Activated T-helper 1 cell treated with anti-CD3 and anti-CD28 coated beads, Interleukin-12 subunit alpha, Interleukin-12 subunit beta, Interleukin-2, Interleukin-4 antibody, amounts not matched to agents 30 ng/mL and 10 ng/mL and 1 ng/mL, durations not matched to agents 14 hours and 24 hours and 36 hours (primary cell): ENCODE measurements at places on chromosomes 6 and 20. TPM values are rescaled to one million over a fixed set of nuclear protein-coding genes. Genes with fewer than 3 reads are reported as not detected.

Gene NT5DC1
- 30.1 and 37.2 TPM in 2 replicates for total RNA-seq

Gene NDRG3
- 21.3 and 21.9 TPM in 2 replicates for total RNA-seq

DNA sequence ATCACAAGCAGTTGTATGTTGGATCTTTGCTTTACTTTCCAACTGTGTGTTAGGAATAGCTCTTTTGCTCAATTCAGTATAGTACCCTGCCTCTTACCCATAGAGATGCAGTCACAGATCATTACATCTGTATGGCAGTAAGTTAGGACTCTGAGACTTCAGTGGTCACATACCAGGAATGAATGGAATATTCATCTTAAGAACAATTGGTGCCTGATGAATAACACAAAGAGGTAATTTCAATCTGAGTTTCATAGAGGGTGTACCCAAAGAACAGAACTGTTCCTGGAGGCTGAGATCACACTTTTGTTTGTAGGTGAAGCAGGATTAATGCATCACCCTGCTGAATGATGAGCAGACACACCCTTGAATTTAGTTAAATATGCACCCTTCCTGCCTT is 28.7 kb upstream of the KIF13A start:
- no peak overlapping the region for H3K4me3 ChIP-seq
- no peak overlapping the region for H3K27ac ChIP-seq
- peaks cover 3% of the 10 kb centered on the region for H3K27me3 ChIP-seq
- no peaks in the 10 kb centered on the region for H3K36me3 ChIP-seq

Gene LHFPL5
- total RNA-seq, result not detected in 2 replicates

Gene FAM209A
- total RNA-seq, result 1.3 and 1.5 TPM in 2 replicates

- no peak overlapping the region for H3K27ac ChIP-seq
- H3K4me1 ChIP-seq, result no peaks in the 10 kb centered on the region
- no peaks in the 10 kb centered on the region for H3K27me3 ChIP-seq
Observed at GRCh38 chr20:14069796-14070195, 74.5 kb downstream of the MACROD2 start.

- DNase-seq, result no peak
- no peak overlapping the region for H3K27ac ChIP-seq
- H3K4me1 ChIP-seq, result no peaks in the 10 kb centered on the region
- H3K4me3 ChIP-seq, result no peak overlapping the region
- H3K27me3 ChIP-seq, result no peaks in the 10 kb centered on the region
Observed at GRCh38 chr6:114580882-114581281, 238.1 kb upstream of the HS3ST5 start.

GRCh38 chr6:119137194-119138072 is 59.0 kb upstream of the FAM184A start:
- no peak overlapping the region for H3K27ac ChIP-seq
- no peak for DNase-seq
- H3K4me1 ChIP-seq, result peaks cover 27% of the 10 kb centered on the region
- H3K36me3 ChIP-seq, result no peaks in the 10 kb centered on the region
- H3K27me3 ChIP-seq, result no peaks in the 10 kb centered on the region
- H3K4me3 ChIP-seq, result no peak overlapping the region

Gene SLC17A3
- 0.21 and 0.66 TPM in 2 replicates for total RNA-seq

DNA sequence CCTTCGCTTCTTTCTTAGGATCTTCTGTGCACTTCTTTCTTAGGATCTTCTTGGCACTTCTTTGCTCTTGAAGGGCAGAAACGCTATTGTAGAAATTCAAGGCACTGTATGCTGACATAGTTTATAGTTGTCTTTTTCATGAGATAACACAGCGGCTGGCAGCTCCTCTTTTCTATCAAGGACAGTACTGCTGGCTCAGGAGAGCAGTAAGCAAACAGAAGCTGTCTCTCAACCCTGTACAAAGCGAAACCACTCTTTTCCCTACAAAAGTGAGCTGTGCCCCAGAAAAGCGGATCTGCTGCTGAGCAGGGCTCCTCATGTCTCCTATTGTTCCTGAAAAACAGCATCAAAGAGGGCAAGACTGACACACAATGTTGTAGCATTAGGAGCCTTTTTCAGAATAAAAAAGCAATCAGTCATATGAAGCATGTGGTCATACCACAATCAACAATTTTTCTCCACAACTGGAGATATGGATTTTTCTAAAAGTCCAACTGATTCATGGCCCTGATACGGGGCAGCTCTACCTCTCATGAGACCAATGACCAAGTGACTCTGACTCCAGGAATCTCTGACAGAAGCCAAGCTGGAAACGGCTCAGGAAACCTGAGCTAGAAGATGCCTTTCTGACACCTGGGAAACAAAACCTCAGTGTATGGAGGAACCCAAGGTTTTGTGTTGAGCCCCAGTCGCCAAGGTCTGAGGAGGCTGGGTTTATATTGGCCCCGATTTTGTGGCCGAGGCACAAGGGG is 255.9 kb downstream of the ESR1 start:
- H3K27me3 ChIP-seq, result peaks cover 2% of the 10 kb centered on the region
- no peak overlapping the region for H3K4me3 ChIP-seq
- DNase-seq, result no peak
- H3K36me3 ChIP-seq, result no peaks in the 10 kb centered on the region
- peak overlapping the region; percentile 16 for H3K27ac ChIP-seq

DNA sequence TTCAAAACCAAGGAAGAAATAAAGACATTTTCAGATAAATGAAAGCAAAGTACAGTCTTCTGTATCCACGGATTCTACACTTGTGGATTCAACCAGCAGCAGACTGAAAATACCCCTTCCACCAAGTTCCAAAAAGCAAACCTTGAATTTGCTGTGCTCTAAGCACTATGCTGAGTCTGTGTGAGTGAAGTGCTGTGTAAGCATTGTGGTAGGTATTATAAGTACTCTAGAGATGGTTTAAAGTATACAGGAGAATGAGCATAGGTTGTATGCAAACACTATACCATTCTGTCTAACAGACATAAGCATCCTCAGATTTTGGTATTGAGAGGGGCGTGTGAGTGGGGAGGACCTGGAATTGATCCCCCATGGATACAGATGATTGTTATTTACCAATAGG is 9.6 kb downstream of the OSER1 start:
- no peak overlapping the region for H3K27ac ChIP-seq
- no peak for DNase-seq
- peaks cover 24% of the 10 kb centered on the region for H3K4me1 ChIP-seq
- H3K4me3 ChIP-seq, result no peak overlapping the region
- H3K27me3 ChIP-seq, result no peaks in the 10 kb centered on the region

GRCh38 chr6:155561257-155561965 is 105.8 kb upstream of the NOX3 start:
- no peaks in the 10 kb centered on the region for H3K36me3 ChIP-seq
- no peaks in the 10 kb centered on the region for H3K4me1 ChIP-seq
- no peak for DNase-seq
- no peak overlapping the region for H3K4me3 ChIP-seq
- no peak overlapping the region for H3K27ac ChIP-seq

DNA sequence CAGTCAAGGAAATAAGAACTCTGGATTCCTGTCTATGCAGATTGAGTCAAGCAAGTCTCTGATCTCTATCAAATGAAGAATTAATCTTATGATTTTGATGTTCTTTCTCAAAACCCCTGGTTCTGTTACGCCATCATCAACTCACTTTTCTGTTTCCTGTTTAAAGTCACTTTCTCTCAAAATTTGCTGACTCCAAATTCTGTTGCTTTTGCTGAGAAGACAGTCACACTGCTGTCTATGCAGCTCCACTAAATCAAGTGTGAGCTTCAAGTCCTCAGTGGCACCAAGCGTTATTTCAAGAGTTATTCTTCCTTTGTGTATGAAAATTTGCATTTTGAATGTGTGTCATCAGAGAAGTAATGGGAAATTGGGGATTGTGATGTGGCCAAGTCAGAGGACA is 663.3 kb downstream of the KIF16B start:
- H3K4me1 ChIP-seq, result no peaks in the 10 kb centered on the region
- DNase-seq, result no peak
- H3K36me3 ChIP-seq, result no peaks in the 10 kb centered on the region
- H3K27ac ChIP-seq, result no peak overlapping the region
- no peak overlapping the region for H3K4me3 ChIP-seq

Gene GGTLC1
- not detected in 2 replicates for total RNA-seq

GRCh38 chr6:54716877-54717276 is 129.7 kb upstream of the FAM83B start:
- no peaks in the 10 kb centered on the region for H3K27me3 ChIP-seq
- H3K27ac ChIP-seq, result no peak overlapping the region
- no peak overlapping the region for H3K4me3 ChIP-seq
- H3K36me3 ChIP-seq, result no peaks in the 10 kb centered on the region
- DNase-seq, result no peak

DNA sequence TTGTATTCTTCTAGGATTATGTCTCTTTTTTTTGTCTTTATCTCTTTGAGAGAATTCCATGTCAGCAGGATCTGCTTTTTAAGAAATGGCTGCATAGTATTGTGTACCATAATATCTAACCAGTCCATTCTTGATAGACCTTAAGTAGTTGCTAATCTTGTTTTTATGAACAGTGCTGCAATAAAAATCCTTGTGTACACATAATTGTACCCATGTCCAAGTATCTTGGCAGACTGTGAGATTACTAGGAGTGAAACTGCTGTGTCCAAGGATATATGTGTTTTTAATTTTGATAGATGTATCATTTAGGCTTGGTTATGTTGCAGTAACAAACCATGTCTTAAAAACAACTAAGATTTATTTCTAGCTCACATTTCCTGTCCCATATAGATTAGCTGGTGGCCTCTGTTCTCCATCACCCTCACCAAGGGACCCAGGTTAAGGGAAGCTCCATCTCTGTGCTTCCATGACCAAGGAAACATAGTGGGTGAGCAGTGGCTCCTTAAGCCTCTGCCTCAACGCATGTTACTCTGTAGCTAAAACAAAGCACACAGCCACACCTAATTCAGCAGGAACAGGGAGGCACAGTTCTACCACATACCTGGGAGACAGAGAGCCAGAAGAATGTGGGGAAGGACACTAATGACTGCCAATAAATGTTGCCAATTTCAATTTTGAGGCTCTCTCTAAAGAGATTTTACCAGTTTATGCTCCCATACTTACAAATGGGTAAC is 12.1 kb upstream of the SUMO4 start:
- H3K27ac ChIP-seq, result peak overlapping the region; percentile 70
- peaks cover 66% of the 10 kb centered on the region for H3K36me3 ChIP-seq
- no peak for DNase-seq
- no peaks in the 10 kb centered on the region for H3K27me3 ChIP-seq

Gene PRR18
- total RNA-seq, result not detected in 2 replicates

- H3K4me3 ChIP-seq, result peak within 1 kb of the TSS; percentile 78
- no peak for DNase-seq
- peaks cover 6% of the 10 kb centered on the region for H3K4me1 ChIP-seq
Observed at GRCh38 chr6:35213824-35214756, at the start of gene SCUBE3. Gene SCUBE3, plus strand, starts transcription at chr6:35213956. Its CDS starts 463 bp downstream, at chr6:35214419.

DNA sequence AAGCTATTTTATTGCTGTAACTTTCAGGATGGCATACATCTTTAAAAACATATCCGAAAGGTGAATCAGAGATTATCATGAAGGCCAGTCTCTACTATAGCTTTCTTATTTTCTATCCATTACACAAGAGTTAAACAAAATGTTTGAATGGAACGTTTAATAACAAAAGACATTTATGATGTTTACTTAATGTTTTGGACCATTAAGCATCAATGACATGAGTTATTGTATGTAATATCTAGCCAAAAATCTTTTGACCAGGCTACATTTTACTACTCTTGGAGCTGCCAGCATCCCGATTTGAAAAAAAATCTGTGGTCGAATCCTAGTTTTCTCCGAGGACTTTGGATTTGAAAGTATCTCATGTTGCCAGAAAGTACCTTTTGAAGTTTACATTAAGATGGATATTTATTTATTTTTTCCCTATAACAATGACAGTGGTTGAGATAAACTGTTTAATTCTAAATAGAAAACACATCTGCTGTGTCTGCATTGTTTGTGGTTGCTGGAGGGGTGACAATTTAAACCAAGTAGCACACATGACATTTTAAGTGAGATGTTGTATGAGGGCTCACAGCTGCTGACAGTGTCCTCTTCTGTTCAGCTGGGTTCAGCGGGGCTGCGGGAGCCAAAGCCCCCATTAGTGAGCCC is 293.7 kb upstream of the TCF21 start:
- no peak overlapping the region for H3K27ac ChIP-seq
- peaks cover 2% of the 10 kb centered on the region for H3K27me3 ChIP-seq
- H3K36me3 ChIP-seq, result no peaks in the 10 kb centered on the region
- no peak for DNase-seq
- H3K4me1 ChIP-seq, result no peaks in the 10 kb centered on the region

Gene ATP9A
- 19.6 and 20.6 TPM in 2 replicates for total RNA-seq

- no peak overlapping the region for H3K27ac ChIP-seq
- H3K4me3 ChIP-seq, result no peak overlapping the region
- H3K4me1 ChIP-seq, result no peaks in the 10 kb centered on the region
- no peak for DNase-seq
Observed at GRCh38 chr20:19077370-19078220, 134.8 kb upstream of the SLC24A3 start.

Gene ZC2HC1B
- total RNA-seq, result 0.24 TPM in 1 of 2 replicates, not detected in the other

- H3K27me3 ChIP-seq, result no peaks in the 10 kb centered on the region
- H3K4me1 ChIP-seq, result peaks cover 36% of the 10 kb centered on the region
- no peak overlapping the region for H3K4me3 ChIP-seq
- no peak for DNase-seq
Observed at GRCh38 chr6:72651967-72652956, 30.4 kb downstream of the KCNQ5 start.

DNA sequence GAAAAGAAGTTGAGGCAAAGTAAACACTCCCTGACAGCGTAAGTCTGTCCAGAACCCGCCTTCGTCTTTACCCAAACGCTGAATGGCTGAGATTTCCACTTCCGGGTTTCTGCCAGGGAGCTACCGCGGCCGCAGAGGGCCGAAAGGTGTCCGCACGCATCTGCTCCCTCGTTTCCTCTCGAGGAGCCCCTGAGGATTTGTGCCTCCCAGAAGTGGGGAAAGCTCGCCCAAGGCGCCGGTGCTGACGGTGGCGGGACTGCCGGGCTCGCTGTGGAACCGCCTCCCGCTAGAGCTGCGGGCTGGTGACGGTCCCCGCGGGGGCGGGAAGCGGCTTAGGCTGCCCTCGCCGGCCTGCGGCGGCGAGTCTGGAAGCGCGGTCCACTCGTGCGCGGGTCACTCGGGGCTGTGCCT is 1760.2 kb upstream of the DEFB115 start:
- H3K27me3 ChIP-seq, result no peaks in the 10 kb centered on the region
- DNase-seq, result no peak
- H3K4me1 ChIP-seq, result no peaks in the 10 kb centered on the region
- no peaks in the 10 kb centered on the region for H3K36me3 ChIP-seq

- no peak overlapping the region for H3K4me3 ChIP-seq
- peaks cover 2% of the 10 kb centered on the region for H3K27me3 ChIP-seq
- H3K27ac ChIP-seq, result no peak overlapping the region
- no peaks in the 10 kb centered on the region for H3K4me1 ChIP-seq
- H3K36me3 ChIP-seq, result no peaks in the 10 kb centered on the region
Observed at GRCh38 chr6:47852727-47853126, 70.9 kb downstream of the OPN5 start.
